Activated naive CD4-positive, alpha-beta T cell treated with anti-CD3 and anti-CD28 coated beads, Interleukin-2, amount 50 U/mL, for 16 hours (primary cell): ENCODE measurements at places on chromosomes 7 and 10.

- DNase-seq = no peak
Observed at GRCh38 chr7:57205000-57205399, 72.8 kb upstream of the ZNF479 start.

DNA sequence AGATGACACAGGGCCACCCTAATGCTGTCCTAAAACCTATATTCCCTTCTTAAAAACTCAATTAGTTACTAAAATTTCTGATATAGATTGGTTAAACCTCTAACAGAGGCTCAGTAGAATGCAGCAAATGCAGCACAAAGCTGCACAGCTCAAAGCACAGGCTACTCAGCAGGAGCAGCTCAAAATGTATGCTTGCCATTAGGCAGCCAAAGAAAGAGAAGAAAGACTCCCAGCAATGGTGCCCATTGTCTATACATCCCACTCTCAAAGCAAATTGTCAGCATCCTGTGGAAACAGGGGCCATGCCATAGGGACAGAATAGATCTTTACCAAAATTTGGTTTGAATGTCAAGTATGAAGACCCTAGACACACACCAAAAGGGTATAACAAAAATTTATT lies 73.5 kb downstream of the TFPI2 start:
- DNase-seq = no peak

DNA sequence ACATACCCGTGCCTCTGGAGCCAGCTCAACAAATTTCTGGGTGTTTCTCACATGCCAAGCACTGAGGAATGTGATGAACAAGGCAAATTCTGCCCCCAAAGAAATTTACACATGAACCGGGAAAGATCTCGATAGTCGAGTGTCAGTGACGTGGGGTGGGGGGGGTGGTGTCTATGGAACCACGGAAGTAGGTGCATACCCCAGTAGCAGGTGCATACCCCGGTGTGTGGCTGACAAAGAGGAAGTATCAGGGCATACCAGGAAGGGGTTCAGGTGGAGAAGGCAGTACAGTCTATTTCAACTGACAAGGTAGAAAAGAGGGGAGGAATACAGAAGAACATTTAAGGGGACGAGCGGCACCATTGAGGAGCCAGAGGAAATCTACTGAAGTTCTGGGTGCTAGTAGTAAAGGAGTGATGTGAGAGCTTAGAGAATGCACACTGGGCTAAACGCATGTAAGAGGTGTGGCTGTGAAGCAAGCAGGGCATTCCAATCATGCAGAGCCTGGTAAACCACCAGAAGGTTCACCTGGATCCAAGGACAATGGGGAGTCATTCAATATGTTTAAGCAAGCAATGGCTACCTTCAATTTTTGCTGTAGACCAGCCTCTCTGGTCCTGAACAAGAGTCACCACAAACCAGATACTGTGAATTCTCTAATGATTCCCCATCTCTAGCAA lies 6.2 kb downstream of the CCDC6 start:
- DNase-seq = no peak

- no peak for DNase-seq
Observed at GRCh38 chr10:96497391-96497790, 16.3 kb downstream of the TLL2 start.

GRCh38 chr10:132326344-132326889 lies 5.6 kb upstream of the LRRC27 start:
- DNase-seq = no peak

GRCh38 chr7:36985866-36986400 lies 261.6 kb upstream of the AOAH start:
- no peak for DNase-seq

- no peak for DNase-seq
Observed at GRCh38 chr7:128879939-128880746, 17.5 kb downstream of the ATP6V1F start.

GRCh38 chr7:31061185-31061584 lies 9.1 kb downstream of the ADCYAP1R1 start:
- DNase-seq = no peak

- no peak for DNase-seq
Observed at GRCh38 chr10:10320956-10321355, 696.7 kb upstream of the CELF2 start.

DNA sequence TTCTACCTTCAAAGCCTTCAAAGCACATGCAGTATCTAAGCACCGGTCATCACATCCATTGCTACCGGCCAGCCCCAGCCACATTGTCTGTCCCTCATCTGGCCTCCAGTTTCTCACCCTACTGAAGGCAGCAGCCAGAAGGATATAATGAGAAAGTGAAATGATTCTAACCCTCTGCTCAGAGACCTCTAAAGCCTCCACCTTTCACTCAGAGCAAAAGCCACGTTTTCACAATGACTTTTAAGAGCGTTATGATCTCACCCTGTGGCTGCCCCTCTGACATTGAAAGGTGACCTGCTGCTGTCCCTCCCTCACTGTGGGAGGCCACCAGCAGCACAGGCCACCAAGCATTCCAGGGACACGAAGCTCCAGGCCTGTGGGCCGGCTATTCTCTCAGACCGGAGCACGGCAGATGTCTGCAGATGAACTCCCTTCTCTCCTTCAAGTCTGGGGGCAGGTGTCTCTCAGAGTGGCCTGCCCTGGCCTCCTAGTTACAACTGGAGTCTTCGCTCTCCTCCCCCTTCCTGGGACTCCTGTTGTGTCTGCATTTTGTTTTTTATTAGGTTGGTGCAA lies 94.9 kb upstream of the EEPD1 start:
- DNase-seq = no peak

DNA sequence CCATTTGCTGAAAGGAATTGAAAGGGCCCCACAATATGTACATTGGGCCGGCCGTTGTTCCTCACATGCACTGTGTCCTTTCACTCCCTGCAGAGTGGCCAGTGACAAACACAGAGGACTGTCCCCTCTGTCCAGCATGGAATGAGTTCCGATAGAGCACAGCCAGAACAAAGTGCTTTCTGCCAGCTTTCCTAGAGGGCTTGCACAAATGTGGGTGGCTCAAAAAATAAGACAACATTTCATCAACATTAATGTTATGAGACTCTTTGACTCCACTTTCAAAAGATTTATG lies 2.4 kb downstream of the PKD2L1 start:
- no peak for DNase-seq

DNA sequence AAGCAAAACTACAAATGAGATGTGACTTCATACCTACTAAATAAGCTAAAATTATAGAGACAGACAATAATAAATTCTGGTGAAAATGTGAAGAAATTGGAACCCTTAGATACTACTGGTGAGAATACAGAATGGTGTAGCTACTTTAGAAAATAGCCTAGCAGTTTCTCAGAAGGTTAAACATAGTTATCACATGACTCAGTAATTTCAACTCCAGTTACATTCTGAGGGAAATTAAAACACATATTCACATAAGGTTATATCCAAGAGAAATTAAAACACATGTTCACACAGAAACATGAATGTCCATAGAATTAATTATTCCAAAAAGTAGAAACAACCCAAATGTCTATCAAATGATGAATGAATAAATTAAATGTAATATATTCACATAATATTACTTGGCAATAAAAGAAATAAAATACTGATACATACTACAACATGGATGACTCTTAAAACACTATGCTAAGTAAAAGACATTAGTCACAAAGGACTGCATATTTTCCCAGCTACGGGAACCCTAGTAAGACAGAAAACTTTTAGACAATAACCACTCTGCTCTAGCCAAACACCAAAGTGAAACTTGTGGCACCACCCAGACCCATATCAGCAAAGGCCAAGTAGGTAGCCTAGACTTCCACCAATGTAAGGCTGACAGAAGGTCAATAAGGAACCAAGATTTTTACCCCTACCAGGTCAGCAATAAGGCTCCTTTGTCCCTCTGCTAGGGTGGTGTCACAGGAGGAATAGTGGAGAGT lies 25.1 kb downstream of the SLC25A40 start:
- DNase-seq = no peak

- no peak for DNase-seq
Observed at GRCh38 chr7:14717169-14717568, 185.4 kb downstream of the DGKB start.

DNA sequence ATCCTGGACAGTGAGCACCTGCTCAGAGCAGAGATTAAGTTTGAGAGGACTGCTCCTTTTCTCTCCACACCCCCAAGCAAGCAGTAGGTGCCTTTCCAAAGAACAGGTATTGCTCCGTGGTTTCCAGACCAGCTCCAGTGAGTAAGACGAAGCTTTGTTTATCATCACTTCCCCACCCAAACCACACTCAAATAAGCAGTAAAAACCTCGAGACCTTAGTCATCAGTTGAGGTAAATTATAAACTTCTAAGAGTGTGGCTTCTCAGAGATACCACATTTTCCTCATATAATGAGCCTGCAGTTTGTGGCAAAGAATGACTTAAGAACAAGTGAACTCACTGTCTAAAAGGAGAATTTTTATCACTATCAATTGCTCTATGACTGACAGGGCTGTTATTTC lies 50.0 kb upstream of the GRB10 start:
- no peak for DNase-seq

DNA sequence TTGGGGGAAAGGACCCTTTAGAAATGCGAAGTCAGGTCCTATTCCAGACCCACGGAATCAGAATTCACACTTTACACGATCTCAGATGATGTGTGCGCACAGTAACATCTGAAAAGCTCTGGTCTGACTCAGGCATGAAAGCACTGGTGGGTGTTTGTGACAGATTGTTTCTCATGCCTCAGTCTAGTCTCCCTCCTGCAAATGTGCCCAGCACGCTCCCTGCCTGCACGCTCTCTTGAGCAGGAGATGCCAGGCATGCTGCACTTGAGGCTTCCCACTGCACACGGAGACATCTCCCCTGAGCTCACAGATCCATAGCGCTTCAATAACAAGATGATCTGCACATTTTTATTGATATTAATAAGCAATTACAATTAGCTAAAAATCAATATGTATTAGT lies 23.6 kb upstream of the ZNF37A start:
- DNase-seq = no peak

GRCh38 chr10:78259391-78259790 lies 225.7 kb downstream of the RPS24 start:
- DNase-seq = no peak

DNA sequence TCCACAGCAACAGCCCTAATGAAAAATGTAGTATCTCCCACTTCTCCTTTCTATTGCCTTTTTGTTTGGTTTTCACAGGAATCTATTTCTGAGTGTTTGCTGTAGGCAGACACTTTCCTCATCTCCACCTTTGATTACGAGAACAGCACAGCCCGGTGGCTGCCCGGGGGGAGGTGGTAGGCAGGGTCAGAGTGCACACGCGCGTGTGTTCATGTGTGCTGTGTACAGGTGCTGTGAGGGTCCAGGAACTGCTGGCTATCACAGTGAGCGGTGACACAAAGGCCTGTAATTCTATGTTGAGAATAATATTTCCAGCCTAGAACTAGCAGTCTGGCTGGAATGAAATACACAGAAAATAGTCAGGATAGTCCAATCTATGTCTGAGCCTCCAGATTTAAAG lies 212.8 kb downstream of the ADARB2 start:
- DNase-seq = no peak

DNA sequence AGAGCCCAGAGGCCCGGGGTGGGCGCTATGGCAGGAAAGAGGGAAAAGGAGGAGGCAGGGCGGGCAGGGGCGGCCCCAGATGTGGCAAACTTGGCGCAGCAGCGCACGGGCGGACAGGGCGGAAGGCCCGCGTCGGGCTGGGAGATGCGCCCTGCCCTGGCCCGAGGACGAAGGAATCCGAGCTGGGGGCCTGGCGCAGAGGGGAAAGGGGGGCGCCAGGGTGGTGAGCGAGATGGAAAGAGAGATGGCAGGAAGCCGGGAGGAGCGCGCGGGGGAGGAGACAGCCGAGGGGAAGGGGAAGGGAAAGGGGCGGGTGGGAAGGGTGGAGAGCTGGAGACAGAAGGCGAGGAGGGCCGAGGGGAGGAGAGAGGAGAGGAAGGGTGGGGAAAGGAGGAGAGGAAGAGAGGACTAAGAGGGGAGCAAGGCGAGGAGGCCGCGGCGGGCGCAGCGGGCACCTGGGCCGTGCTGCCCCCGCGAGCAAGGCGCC lies at the start of gene MARVELD1:
Gene MARVELD1, plus strand, starts transcription at position 392 of the 487 bp plus-strand sequence. CDS start 147 bp downstream, outside the sequence.
- DNase-seq = peak; percentile 15

GRCh38 chr10:3741688-3742461 lies 43.1 kb downstream of the KLF6 start:
- no peak for DNase-seq

DNA sequence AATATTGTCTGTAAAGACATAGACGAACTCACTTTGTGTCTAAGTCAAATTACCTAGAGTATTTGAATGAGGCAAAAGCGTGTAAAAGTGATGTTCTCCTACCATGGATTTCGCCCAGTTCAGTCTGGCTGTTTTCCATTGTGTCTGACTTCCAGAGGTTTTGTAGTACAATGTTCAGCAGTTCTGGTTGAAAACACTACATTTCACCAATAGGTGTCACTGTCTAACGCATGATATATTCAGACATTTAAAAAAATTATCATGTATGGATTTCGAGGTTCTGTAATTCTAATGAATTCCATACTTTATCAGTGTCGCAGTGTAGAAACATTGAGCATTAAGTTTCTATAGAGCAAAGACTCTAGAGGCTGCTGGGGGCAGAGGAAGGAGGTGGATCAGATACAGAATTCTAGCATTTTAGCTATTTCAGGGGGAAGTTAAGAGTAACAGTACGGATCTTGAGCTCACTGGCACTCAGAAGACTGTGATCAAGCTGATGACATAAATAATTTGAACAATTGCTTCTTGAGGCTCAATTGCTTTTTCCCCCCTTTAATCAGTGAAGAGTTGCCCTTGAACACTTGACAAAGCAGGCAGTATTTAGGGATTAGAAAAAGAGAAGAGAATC lies 196.9 kb upstream of the RHOBTB1 start:
- no peak for DNase-seq

DNA sequence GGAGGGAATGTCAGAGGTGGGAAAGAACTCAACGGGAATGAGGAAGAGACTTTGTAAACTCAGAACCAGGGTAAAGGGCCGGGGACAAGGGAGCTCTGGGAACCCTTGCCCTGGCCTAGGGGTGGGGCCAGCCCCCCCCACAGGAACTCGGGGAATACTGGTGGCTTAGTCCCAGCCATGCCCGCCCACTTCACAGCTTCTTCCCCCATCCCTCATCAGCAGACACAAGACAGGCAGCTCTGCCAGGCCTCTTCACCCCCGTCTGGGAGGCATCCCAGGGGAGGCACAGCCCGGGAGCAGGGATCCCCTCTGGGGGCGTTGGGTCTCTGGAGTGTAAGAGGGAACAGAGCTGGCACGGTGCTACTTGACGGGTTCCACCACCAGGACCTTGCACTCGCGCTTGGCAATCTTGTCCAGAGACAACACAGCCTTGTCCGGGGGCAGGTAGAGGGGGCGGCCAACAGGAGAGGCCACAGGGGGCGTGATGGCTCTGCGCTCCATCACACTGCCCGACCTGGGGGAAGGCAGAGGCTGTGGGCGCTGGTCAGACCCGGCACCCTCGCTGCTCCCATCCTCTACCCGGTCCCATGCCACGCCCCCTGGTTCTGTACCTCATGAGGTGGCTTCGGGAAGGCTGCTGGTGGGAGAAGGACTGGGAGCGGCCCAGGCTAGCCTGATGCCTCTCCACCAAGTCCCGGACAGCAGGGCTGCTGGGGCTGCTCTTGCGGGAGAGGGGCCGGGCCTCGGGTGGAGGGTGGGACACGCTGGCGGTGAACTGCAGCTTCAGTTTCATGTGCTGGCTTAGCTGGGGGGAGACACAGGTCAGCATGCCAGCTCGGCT lies 3.7 kb downstream of the TRAPPC14 start:
- no peak for DNase-seq

GRCh38 chr10:79910344-79910743 lies 38.6 kb downstream of the SFTPD start:
- DNase-seq = no peak
